ENCODE measurements at places on chromosomes 12 and 14. TPM values are rescaled to one million over a fixed set of nuclear protein-coding genes. Genes with fewer than 3 reads are reported as not detected.

GRCh38 chr12:95243497-95244183, 26.0 kb downstream of the VEZT start:
- no peak for DNase-seq

GRCh38 chr12:124412646-124413015, 117.7 kb downstream of the RFLNA start:
- DNase-seq = no peak

DNA sequence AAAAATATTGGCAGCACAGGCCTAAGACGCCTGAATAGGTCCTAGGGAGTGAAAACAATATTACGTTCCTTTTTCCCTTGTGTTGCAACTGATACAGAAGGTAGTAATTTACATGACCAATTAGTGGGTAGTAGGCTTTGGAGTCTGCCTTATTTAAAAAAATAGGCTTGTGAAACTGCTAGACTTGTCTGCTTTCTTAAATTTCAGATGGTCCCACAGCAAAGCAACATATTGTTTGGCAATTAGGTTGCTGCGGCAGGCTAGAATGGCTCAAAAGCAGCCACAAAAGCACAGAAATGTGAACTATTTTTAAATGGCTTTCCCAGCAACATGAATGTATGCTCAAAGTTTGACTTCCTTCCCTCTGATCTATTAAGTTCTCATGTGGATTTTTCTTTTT, 211.9 kb downstream of the TTC8 start:
- DNase-seq = no peak

GRCh38 chr14:75274899-75275569, 3.6 kb upstream of the FOS start:
- peak; percentile 70 for DNase-seq

- DNase-seq = no peak
Measured at GRCh38 chr12:124577986-124578385, 10.6 kb upstream of the NCOR2 start.

DNA sequence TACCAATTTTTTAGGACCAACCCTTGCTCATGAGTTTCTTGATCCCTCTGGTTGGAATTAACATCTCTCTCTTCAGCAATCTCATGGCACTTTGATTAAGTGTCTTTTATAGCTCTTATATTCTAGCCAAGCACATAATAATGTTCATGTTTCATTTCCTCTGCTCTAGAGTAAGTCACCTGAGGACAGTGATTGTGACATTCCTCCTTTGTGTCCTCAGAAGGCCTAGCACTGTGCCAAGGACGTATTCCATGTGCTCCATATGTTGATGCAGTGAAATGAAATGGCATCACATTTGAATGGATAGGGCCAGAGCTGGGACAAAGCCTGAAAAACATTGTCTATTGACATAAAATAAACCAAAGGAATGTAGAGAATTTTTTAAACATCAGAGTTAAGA, 322.8 kb upstream of the PRICKLE1 start:
- no peak for DNase-seq

DNA sequence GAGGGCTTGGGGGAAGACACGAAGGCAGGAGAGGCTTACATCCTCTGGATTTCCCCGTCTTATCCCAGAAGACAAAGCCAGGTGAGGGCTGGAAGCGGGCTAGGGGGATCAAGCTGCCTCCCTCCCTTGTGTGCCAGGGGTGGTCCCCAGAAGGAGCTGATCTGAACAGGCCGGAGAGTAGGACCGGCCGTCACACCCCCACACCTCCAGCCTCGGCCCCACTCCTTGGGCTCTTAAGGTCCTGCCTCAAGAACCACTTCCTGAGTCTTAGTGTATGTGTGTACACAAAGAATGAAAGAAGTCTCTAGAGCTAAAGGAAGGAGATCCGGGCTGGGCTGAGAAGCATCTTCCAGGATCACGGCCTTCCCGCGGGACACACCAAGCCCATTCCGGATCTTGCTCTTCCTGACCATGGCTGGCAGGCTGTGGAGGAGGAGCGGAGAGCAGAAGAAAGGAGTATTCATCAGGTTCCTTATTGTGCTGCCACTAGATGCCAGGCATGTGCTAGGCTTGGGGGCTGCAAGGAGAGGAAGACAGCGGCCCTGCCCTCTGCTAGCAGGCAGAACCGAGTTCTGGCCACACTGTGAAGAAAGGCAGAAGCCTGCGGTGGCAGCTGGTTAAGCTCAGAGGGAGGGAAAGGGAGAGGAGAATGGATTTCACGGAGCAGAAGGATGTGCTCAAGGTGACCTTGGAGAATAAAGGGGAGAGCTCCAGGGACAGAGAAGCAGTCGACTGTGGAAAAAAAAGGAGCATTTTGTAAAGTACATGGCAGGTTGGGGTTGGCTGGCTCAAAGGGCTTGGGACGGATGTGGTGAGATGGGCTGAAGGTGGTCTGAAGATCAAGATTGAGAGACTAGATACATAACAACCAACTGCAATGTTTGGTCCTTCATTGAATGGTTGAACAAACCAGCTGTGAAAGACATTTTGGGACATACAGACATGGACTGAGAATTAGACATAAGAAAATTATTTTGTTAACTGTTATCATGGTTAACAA, 1.3 kb upstream of the CD63 start:
- DNase-seq = no peak

- no peak for DNase-seq
Measured at GRCh38 chr14:23358042-23358441, 5.4 kb upstream of the SLC22A17 start.

TSPAN19 gene
- not detected for total RNA-seq

TAS2R20 gene
- 4.7 TPM for total RNA-seq

YY1 gene
- 42.4 TPM for total RNA-seq

MYO1A gene
- not detected for total RNA-seq

RAD9B gene
- total RNA-seq = not detected

PLA2G1B gene
- not detected for total RNA-seq
